AML-193 (cell line): ENCODE measurements at places on chromosomes 11 and 22.
A peak's percentile ranks its signal among the peaks of the same experiment; 100 is the strongest.

DNA sequence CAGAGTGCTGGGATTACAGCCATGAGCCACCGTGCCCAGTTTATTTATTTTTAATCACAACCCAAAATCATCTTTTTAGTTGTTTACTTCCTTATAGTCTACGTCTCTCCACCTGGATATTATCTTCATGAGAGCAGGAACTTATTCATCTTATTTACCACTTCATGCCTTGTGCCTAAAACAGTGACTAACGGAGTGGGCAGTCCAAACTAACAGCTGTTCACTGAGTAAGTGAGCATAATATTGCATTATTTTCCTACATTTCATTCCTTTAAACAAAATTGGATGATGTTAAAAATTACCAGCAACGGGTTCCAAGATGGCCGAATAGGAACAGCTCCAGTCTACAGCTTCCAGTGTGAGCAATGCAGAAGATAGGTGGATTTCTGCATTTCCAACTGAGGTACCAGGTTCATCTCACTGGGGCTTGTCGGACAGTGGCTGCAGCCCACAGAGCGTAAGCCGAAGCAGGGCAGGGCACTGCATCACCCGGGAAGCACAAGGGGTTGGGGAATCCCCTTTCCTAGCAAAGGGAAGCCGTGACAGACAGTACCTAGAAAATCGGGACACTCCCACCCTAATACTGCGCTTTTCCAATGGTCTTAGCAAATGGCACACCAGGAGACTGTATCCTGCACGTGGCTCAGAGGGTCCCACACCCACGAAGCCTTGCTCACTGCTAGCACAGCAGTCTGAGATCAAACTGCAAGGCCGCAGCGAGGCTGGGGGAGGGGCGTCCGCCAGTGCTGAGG lies 14.1 kb downstream of the TMEM123 start:
- no peak for DNase-seq

GRCh38 chr11:7314811-7315604 lies 63.3 kb downstream of the SYT9 start:
- no peak for DNase-seq

- no peak for DNase-seq
These were observed 5.4 kb upstream of the TMPRSS4 start for GRCh38 chr11:118071416-118072030.

DNA sequence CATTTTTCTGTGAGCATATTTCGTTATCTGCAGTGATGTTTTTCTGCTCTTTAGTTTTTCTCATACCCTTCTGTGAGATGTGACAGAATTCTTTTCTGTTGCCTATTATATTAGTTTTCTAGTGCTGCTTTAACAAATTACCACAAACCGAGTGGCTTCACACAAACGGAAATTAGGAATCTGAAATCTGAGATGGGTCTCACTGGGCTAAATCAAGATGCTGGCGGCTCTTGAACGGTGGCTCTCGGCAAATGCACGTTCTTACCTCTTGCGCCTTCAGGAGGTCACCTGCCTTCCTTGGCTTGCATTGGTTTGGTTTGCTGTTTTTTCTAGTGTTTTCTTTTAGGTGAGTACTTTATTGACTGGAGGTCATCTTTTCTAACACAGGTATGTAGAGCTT lies 13.0 kb downstream of the ZBED4 start:
- no peak for DNase-seq

DNA sequence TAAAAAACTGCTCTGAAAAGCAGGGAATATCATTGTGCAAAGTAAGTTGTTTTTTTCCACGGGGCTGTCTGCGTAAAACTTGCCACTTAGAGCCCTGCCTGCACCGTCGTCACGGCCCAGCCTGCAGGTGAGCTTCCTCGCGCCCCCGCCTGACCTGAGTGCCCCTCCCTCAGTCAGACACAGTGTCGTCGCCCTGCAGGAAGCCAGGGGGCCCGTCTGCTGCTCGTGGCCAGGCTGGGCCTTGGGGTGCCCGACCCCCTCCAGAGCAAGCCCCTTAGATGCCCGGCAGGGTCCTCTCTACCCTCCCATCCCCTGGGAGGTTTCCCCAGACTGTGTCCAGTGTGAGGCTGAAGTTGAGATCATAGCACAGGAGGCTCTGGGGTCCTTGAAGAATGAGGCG lies 31.6 kb downstream of the SBF1 start:
- DNase-seq = no peak

DNA sequence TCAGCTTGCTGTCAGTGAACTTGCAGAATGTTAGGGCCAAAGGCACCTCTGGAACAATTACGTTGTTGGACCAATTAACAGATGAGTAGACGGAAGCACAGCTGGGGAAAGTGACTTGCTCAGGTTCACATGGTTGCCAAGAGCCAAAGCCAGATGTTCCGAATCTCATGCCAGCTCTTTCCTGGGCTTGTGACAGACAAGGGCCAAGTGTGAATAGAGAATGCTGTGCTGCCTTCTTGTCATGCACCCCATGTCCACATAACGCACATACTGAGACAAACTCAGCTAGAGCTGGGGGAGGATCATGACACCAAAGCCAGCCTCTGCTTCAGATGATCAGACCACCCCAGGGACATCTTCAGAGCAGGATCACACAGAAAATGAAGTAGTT lies 616.3 kb downstream of the INSC start:
- DNase-seq = no peak

- no peak for DNase-seq
These were observed 32.7 kb downstream of the NARS2 start for GRCh38 chr11:78542007-78542406.

GRCh38 chr22:44051961-44052360 lies 27.9 kb downstream of the PARVB start:
- DNase-seq = no peak

- DNase-seq = peak; percentile 94
These were observed 84.6 kb downstream of the SWAP70 start for GRCh38 chr11:9748361-9748970.
